ENCODE measurements at places on chromosomes 3 and 15.
A peak's percentile ranks its signal among the peaks of the same experiment; 100 is the strongest.

GRCh38 chr15:57696146-57696545 lies 10.4 kb upstream of the POLR2M start:
- DNase-seq, result no peak

GRCh38 chr15:35167675-35168074 lies 82.6 kb upstream of the NANOGP8 start:
- no peak for DNase-seq

- DNase-seq, result no peak
These were observed 724.4 kb upstream of the ROBO1 start for GRCh38 chr3:80492162-80492561.

DNA sequence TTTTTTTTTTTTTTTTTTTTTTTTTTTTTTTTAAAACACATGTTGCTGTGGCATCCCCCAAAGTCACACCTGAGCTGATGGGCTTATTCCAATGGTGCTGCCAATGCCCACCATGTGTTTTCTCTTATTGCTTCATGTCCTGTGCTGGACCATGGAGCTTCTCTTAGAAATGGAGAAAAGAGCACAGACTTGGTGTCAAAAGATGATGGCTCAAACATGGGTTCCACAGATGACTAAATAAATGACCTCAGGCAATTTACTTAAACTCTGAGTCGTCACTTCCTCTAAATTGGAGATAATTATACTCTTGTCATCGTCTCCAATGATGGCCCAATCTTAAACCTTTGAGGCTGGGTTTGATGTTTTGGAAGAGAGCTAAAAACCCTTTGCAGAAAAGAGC lies 28.1 kb downstream of the CHST2 start:
- DNase-seq, result no peak

DNA sequence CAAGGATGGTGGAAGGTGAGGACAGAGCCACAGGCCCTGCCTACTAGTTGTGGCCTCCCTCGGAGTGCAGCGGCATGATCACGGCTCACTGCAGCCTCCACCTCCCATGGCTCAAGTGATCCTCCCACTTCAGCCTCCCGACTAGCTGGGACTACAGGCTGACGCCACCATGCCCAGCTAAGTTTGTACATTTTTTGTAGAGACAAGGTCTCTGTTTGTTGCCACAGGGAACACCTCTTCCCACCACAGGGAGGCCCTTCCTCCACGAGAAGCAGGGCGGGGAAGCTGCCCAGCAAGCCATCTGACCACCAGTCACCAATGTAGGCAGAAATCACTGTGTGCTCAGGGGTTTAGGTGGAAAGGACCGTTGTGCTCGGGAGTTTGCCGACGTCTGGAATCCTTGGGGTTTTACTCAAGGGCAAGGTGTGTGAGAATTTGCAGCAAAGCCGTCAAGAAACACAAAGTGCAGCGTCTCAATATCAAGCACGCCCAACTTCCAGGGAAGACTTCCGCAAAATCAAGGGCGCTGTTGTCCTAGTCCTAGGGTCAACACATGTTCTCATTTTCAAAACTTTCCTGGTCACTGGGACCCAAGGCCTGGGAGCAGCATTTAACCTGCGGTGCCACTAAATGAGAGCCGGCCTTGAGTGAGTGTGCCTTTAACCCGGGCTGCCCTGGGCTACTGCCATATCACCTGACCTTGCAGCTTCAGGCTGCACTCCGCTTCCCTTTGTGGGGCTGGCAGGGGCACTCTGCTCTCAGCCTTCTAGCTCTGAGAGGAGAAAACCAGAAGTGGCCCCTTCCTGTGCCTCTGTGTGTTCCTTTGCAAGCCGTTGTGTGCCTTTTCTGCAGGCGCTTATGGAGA lies 65.7 kb downstream of the SLC12A8 start:
- DNase-seq, result peak; percentile 70

DNA sequence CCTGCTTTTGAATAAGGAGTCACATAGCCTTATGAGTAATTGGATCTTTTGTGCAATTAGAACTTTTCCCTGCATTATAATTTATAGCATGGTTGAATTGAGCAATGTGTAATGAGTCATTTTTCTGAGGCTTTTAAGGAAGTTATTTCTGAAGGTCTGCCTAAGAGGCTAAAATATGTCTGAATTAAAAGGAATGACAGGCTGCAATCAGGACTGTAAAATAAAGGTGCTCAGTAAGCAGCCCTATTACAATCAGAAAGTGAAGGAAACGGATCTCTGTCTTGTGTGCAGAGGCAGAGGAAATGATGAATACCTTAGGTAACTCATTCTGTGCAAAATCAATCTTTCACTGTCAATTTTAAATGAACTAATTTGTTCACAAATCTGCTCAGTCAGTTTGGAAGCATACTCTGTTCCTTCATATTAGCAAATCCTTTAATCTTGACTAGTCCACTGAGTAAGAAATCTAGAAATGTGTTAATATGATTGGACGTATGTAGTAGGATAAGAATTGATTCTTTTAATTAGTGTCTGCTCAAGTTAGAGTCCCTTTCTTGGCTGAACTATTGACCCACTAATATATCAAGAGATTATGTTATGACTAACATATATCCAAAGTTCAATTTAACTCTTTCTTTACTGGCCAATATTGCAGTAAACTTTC lies 290.1 kb downstream of the ZIC1 start:
- no peak for DNase-seq

DNA sequence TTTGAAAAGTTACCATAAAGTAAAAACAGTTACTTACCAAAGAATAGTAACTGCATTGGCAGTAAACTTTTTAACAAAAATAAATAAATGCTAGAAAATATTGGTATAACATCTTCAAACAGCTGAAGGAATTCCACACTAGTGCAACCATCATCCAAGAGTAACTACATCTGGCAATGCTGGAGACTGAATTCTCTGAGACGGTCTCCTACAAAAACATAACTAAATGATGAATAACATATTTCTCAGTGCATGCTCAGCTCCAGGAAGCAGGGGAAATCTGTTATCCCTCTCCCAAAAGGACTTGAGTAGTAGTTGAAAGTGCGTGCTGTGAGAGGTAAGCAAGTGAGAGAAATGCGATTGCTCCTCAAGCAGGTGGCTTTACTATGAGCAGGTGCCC lies 526.8 kb upstream of the CCDC54 start:
- no peak for DNase-seq
